SW480 (cell line): ENCODE measurements at places on chromosomes 3 and 15.

DNA sequence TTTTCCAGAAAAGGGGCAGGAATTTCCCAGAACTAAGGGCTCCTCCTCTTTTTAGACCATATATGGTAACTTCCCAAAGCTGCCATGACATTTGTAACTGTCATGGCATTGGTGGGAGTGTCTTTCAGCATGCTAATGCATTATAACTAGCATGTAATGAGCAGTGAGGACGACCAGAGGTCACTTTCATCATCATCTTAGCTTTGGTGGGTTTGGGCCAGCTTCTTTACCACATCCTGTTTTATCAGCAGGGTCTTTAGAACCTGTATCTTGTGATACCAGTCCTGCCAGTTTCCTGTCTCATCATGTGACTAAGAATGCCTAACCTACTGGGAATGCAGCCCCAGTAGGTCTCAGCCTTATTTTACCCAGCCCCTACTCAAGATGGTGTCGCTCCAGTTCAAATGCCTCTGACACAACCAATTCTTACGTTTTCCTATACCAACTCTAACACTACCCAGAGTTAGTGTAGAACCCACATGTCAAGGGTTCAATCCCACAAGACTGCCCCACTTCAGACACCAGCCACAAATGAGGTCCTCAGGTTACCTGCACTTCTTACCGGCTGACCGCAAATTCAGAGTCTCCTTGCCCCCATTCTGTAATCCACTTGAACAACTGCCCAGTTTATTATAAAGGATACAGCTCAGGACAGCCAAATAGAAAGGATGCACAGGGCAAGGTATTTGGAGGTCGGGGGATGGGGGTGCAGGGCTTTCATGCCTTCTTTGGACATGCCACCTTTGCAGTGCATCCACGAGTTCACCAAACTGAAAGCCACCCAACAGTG, 17.7 kb downstream of the FOXB1 start:
- peak; percentile 3 for DNase-seq

GRCh38 chr15:70242951-70243685, 145.4 kb upstream of the TLE3 start:
- DNase-seq, result peak; percentile 22

DNA sequence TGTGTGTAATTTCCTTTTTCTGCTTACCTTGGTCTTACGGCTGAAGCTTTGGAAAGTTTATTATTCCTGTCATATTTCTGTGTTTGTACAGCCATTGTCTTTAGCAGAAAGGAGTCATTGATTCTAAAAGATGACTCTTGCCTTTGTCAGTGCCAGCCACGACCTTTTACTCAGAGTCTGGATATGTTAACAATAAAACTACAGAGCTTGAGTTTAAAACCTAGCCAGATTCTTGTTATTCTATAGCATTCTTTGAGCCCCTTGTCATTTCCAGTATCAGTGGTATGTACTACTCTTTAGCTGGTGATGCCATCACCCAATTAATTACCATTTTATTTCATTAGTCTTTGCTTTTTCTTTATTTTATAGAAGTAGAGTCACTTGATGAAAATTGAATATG, 142.4 kb downstream of the TCF12 start:
- no peak for DNase-seq

DNA sequence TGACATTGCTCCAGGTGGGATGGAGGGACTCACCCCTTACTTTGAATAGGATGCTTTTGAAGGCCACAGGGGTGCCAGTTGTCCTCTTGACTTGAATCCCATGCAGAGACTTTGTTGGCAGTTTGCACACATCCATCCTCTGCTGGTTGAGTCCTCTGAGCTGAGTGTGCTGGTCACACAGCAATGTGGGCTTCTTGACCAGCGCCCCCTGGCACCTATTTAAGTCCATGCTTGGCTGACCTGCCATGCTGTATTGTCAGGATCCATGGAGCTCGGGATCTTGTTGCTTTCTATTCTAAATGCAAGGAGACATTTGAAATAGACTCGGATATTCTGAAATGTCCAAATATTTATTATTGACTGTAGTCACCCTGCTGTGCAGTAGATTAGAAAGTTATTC, 19.8 kb downstream of the RAB7A start:
- no peak for DNase-seq

DNA sequence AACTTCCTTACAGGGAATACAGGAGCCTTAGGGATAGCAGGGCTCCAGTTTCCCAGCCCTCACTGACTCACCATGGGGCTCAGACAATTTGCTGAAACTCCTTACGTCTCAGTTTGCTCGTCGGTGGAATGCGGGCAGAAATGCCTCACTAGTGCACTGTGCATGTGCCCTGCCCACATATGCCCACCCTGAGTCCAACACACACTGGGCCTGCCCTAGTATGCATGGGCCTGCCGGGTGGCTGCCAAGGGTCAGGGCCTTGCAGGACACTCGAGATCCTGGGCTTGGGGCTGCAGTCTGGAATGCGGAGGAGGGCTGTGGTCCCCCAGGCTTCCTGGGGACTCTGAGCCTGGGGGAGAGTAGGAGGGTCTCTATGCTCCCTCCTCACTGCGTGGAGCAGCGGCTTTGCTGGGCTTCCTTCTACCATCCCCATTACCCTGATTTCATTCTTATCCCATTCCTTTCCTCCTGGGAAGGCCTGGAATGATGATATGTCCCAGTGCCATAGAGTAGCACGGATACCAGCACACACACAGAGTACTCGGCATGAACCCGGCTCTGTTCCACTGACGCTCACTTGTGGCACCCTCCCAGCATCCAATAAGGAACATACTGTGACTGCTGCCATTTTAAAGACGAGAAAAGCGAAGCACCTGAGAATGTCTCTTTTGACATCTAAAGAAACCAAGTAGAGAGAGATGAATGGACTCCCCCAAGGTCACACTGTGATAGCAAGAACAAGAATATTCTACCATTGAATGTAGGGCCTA, 124.2 kb downstream of the ASB7 start:
- no peak for DNase-seq

DNA sequence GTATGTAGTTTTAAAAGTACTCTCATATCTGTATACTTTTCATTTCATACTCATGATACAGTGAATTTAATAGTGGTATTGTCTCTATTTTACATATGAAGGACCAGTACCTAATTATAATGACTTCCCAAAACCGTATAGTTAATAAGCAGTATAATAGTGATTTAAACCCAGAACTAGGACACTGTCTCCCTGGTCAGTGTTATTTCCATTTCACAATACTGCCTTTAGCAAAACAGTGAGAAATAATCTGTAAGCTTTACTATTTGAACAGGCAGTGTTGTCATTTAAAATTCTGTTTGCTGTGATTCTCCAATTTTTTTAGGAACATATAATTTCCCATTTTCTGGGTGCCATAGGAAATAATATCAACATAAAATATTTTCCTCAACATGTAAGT, 116.2 kb downstream of the TCF12 start:
- no peak for DNase-seq

DNA sequence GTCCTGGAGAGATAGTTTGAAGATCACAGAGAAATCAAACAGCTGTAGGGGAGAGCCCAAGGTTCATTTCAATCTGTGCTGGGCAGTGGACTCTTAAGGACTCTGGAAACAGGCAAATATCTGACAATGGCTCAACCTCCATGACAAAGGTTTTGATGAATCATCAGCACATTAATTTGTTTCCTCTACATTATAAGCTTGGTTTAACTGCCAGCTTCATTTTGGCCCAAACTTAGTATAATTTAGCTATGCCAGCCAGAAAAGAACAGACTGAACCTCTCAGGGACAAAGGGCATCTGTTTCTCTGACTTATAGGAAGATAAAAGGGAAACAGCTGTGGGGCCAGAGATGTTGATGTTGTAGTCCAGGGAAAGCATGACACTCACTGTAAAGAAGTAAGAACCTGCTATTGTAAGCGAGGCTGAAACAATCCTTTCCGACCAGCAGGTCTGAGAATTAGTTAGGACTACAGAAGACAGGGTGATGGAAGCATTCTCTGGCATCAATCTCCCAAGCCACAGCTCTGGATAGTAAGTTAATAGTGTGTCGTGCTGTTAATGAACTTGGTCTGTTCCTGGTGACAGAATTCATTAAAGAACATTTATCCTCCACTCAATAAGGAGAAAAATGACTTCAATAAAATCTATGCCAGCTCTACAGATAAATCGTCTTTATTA, 110.1 kb downstream of the KCNMB2 start:
- DNase-seq, result no peak

DNA sequence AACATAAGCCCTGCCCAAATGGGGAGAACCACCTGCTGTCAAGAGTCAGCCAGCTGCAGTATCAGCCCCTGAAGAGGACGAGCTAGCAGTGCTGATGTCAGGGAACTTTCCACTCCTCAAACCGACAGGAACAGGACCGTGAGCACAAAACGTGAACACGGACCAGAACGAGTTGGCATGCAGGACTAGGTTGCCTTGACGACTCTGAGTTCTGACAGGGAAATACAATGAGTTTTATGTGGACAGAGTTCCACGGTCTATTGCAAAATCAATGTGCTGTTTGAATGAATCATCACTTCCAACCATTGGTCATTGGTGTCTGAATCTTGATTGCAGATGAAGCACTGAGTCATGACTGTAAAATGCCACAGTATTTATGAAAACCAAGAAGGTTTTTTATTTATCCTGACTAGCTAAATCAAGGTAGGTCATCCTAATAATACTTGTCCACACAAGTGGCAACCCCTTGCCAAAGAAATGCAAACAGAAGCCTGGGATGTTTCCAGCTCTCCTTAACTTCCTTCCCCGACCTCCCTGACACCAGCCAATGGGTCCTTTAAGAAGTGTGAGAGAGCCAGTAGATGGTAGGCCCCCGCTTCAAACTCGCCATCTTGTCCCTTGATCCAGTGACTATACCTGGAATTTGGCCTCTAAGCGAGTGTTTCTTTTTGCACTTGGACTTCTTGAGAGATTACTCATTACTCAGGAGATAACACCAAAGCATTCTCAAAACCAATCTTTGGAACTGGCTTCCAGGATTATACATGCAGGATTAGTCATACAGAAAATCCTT, 119.6 kb downstream of the ASB7 start:
- peak; percentile 99 for DNase-seq

GRCh38 chr15:65085990-65086679, 9.6 kb downstream of the KBTBD13 start:
- DNase-seq, result peak; percentile 48

- no peak for DNase-seq
Measured at GRCh38 chr3:107939691-107940442, 151.0 kb downstream of the CD47 start.

DNA sequence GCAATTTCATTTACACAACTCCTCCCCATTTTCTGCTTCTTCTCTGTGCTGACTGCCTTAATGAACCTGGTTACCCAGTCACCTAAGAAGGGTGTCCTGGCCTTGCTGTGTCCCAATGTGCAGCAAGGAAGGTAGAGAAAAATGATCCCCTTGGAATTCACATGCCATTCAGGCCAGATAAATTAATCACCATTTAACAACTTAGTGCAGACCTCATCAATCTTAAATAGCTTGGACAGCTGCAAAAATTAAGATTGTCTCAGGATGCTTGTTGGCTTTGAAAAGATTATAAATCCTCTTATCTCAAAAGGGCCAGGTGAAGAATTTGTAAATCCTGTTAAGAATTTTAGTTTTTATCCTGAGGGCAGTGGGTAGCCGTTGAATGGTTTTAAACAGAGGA, 9.7 kb upstream of the CDV3 start:
- DNase-seq, result no peak

GRCh38 chr3:105764378-105765307, 104.2 kb downstream of the CBLB start:
- DNase-seq, result no peak

DNA sequence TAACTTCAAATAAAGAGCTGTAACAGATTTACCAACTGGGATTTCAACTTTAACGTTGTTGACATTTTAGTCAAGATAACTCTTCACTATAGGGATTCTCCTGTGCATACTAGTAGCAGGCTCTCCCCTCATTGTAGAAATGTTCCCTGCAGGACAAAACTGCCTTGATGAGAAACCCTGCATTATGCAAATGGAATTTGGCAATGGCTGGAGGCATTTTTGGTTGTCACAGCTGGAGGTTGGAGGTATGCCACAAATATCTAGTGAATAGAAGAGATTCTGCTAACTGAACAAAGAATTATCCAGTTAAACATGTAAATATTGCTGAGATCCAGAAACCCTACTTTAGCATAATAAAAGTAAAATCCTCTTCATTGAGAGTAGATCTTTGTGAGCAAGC, 928.8 kb upstream of the ALCAM start:
- DNase-seq, result no peak

DNA sequence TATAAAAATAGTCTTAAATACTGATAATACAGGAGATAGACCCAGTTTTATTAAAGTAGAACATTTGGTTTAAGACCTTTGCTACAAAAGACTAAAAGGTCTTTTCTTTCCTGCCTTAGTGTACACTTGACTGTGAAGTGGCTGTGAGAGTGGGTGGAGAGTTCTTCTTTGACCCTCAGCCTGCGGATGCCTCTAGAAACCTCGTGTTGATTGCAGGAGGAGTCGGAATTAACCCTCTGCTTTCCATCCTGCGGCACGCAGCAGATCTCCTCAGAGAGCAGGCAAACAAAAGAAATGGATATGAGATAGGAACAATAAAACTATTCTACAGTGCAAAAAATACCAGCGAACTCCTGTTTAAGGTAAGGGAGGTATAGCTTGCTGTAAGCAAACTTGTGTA, 36.5 kb downstream of the OXNAD1 start:
- no peak for DNase-seq

GRCh38 chr3:72008226-72008996, 223.5 kb upstream of the PROK2 start:
- peak; percentile 8 for DNase-seq

GRCh38 chr3:10945683-10946287, 46.8 kb upstream of the SLC6A1 start:
- peak; percentile 7 for DNase-seq

DNA sequence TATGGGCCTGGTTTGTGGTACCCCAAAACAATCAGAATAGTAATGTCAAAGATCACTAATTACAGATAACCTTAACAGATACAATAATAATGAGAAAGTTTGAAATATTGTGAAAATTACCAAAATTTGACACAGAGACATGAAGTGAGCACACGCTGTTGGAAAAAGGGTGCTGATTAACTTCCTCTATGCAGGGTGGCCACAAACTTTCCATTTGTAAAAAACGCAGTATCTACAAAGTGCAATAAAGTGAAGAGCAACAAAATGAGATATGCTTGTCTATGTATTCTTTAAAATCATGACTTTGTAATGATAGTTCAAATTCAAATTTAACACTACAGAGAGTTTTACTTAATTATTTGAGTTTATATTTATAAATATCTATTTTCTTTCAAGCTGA, 7.6 kb upstream of the TIGIT start:
- no peak for DNase-seq

DNA sequence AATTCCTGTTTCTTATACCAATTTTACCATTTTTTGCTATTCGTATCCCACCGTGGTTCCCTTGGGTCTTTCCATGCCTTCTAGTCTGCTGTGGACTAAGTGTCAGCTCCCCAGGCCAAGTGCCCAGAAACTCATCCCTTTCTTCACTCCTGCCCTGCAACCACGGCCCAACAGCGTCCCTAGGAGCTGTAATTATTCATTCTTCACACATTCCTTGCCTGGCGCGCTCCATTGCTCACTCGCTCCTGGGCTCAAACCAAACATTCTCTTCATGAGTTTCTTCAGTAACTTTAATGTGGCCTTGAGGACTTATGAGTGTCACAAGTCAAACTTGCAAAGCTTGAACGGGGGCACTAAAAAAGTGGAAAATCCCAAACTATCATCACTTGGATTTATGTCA, 15.7 kb downstream of the GABRB3 start:
- no peak for DNase-seq

- DNase-seq, result no peak
Measured at GRCh38 chr15:78685159-78685921, 44.3 kb upstream of the CHRNB4 start.
